PC-9 (cell line): ENCODE measurements at places on chromosomes 2 and 18. TPM values are rescaled to one million over a fixed set of nuclear protein-coding genes. Genes with fewer than 3 reads are reported as not detected.

- DNase-seq: peak; percentile 96
- H3K27ac ChIP-seq: peak overlapping the region; percentile 95
- H3K36me3 ChIP-seq: no peaks in the 10 kb centered on the region
- H3K27me3 ChIP-seq: no peaks in the 10 kb centered on the region
These were observed 162.6 kb downstream of the FMNL2 start for GRCh38 chr2:152497481-152498052.

GRCh38 chr2:143994961-143995360 lies 525.0 kb downstream of the ZEB2 start:
- H3K27me3 ChIP-seq: no peaks in the 10 kb centered on the region
- no peaks in the 10 kb centered on the region for H3K4me1 ChIP-seq
- DNase-seq: no peak
- H3K36me3 ChIP-seq: no peaks in the 10 kb centered on the region
- no peak overlapping the region for H3K27ac ChIP-seq

DNA sequence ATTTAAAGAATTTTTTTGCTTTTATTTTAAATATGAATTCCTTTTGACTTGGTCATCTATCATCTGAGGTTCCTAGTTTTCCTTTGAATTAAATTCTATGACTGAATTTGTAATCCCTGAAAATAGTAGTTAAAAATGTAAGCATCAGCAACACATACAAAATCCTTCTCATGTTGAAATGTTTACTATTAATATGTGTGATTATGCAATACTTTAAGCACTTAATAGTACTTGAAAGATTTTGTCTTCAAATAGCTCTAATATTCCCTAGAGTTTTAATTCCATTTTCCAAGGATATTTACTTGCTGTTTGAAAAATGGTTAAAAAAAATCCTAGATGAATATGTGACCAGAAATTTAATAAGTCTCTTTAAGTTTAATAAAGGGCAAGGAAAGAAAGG lies 26.6 kb upstream of the SPATS2L start:
- H3K27me3 ChIP-seq: no peaks in the 10 kb centered on the region
- H3K36me3 ChIP-seq: no peaks in the 10 kb centered on the region
- DNase-seq: no peak
- H3K4me3 ChIP-seq: no peak overlapping the region

The CERKL gene
- total RNA-seq: 1.5 and 1.6 TPM in 2 replicates

- no peaks in the 10 kb centered on the region for H3K4me1 ChIP-seq
- H3K27ac ChIP-seq: no peak overlapping the region
- no peak for DNase-seq
- H3K4me3 ChIP-seq: no peak overlapping the region
- peaks cover 70% of the 10 kb centered on the region for H3K36me3 ChIP-seq
These were observed 47.2 kb downstream of the WDR33 start for GRCh38 chr2:127763776-127764175.

- no peaks in the 10 kb centered on the region for H3K4me1 ChIP-seq
- DNase-seq: no peak
- no peaks in the 10 kb centered on the region for H3K36me3 ChIP-seq
- no peaks in the 10 kb centered on the region for H3K27me3 ChIP-seq
These were observed 433.2 kb upstream of the MEX3C start for GRCh38 chr18:51630706-51631105.
